Stimulated activated naive B cell treated with anti-CD40 and anti-IgM and Interleukin-4, amounts not matched to agents 10 μg/mL and 1 μg/mL and 100 μg/mL, for 72 hours (primary cell): ENCODE measurements at places on chromosomes 12 and 14.

GRCh38 chr14:77674931-77675330 lies 32.9 kb downstream of the ALKBH1 start:
- no peak for DNase-seq
- no peak overlapping the region for H3K27ac ChIP-seq
- peaks cover 56% of the 10 kb centered on the region for H3K36me3 ChIP-seq
- H3K27me3 ChIP-seq: no peaks in the 10 kb centered on the region

GRCh38 chr14:32865827-32866376 lies 72.8 kb upstream of the NPAS3 start:
- no peaks in the 10 kb centered on the region for H3K4me1 ChIP-seq
- no peaks in the 10 kb centered on the region for H3K36me3 ChIP-seq
- H3K4me3 ChIP-seq: no peak overlapping the region
- no peak for DNase-seq
- H3K27ac ChIP-seq: no peak overlapping the region
- no peaks in the 10 kb centered on the region for H3K27me3 ChIP-seq

- no peaks in the 10 kb centered on the region for H3K36me3 ChIP-seq
- H3K4me1 ChIP-seq: peaks cover 11% of the 10 kb centered on the region
- no peak for DNase-seq
- no peak overlapping the region for H3K27ac ChIP-seq
- no peak overlapping the region for H3K4me3 ChIP-seq
Observed at GRCh38 chr12:5453466-5453865, 21.6 kb downstream of the NTF3 start.

GRCh38 chr12:6635856-6636531 lies at the start of gene LPAR5:
TSS of gene LPAR5 (minus strand) at chr12:6635959. CDS start at chr12:6621248, 14,711 bp downstream.
- peaks cover 15% of the 10 kb centered on the region for H3K36me3 ChIP-seq
- no peaks in the 10 kb centered on the region for H3K27me3 ChIP-seq
- peak within 1 kb of the TSS; percentile 97 for H3K27ac ChIP-seq
- peaks cover 58% of the 10 kb centered on the region for H3K4me1 ChIP-seq
- DNase-seq: peak; percentile 76
- peak within 1 kb of the TSS; percentile 96 for H3K4me3 ChIP-seq

- peaks cover 5% of the 10 kb centered on the region for H3K27me3 ChIP-seq
- H3K4me1 ChIP-seq: no peaks in the 10 kb centered on the region
- no peak overlapping the region for H3K27ac ChIP-seq
- no peak for DNase-seq
Observed at GRCh38 chr12:130649101-130650045, 66.7 kb downstream of the RIMBP2 start.

- H3K27ac ChIP-seq: no peak overlapping the region
- H3K36me3 ChIP-seq: peaks cover 12% of the 10 kb centered on the region
- DNase-seq: no peak
- no peaks in the 10 kb centered on the region for H3K27me3 ChIP-seq
- peaks cover 56% of the 10 kb centered on the region for H3K4me1 ChIP-seq
Observed at GRCh38 chr12:6919588-6919987, 5.2 kb downstream of the ENO2 start.

DNA sequence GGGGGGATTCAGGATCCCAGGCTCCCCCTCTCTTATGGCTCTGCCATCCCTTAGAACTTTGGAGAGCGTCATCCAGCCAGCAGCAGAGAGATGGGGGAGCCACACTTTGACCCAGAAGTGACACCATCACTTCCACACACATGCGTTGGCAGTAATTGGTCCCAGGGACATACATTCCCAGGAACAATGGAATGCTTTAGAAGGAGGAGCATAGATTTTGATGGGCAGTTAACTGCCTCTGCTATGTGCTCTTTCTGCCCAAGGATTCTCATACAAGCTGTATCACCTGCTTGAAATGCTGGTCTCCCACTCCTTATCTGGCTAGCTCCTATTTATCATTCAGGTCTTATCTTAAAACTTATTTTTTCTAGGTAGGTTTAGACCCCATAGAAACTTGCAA lies 109.0 kb upstream of the RPH3A start:
- H3K4me3 ChIP-seq: no peak overlapping the region
- no peak overlapping the region for H3K27ac ChIP-seq
- no peaks in the 10 kb centered on the region for H3K4me1 ChIP-seq
- H3K36me3 ChIP-seq: no peaks in the 10 kb centered on the region

GRCh38 chr12:49957570-49957967 lies 4.1 kb upstream of the AQP5 start:
- H3K36me3 ChIP-seq: no peaks in the 10 kb centered on the region
- H3K27ac ChIP-seq: no peak overlapping the region
- DNase-seq: no peak
- peaks cover 71% of the 10 kb centered on the region for H3K27me3 ChIP-seq

GRCh38 chr14:68774771-68775613 lies 17.9 kb downstream of the ZFP36L1 start:
- H3K27ac ChIP-seq: no peak overlapping the region
- H3K36me3 ChIP-seq: no peaks in the 10 kb centered on the region
- no peak for DNase-seq
- no peak overlapping the region for H3K4me3 ChIP-seq
- peaks cover 19% of the 10 kb centered on the region for H3K4me1 ChIP-seq

- DNase-seq: no peak
- no peaks in the 10 kb centered on the region for H3K27me3 ChIP-seq
- no peak overlapping the region for H3K4me3 ChIP-seq
- H3K4me1 ChIP-seq: no peaks in the 10 kb centered on the region
Observed at GRCh38 chr14:80636071-80636470, 305.5 kb downstream of the CEP128 start.

- DNase-seq: no peak
- no peaks in the 10 kb centered on the region for H3K27me3 ChIP-seq
- no peak overlapping the region for H3K27ac ChIP-seq
- no peaks in the 10 kb centered on the region for H3K4me1 ChIP-seq
- no peaks in the 10 kb centered on the region for H3K36me3 ChIP-seq
- no peak overlapping the region for H3K4me3 ChIP-seq
Observed at GRCh38 chr14:97920201-97920600, 1123.0 kb downstream of the VRK1 start.

DNA sequence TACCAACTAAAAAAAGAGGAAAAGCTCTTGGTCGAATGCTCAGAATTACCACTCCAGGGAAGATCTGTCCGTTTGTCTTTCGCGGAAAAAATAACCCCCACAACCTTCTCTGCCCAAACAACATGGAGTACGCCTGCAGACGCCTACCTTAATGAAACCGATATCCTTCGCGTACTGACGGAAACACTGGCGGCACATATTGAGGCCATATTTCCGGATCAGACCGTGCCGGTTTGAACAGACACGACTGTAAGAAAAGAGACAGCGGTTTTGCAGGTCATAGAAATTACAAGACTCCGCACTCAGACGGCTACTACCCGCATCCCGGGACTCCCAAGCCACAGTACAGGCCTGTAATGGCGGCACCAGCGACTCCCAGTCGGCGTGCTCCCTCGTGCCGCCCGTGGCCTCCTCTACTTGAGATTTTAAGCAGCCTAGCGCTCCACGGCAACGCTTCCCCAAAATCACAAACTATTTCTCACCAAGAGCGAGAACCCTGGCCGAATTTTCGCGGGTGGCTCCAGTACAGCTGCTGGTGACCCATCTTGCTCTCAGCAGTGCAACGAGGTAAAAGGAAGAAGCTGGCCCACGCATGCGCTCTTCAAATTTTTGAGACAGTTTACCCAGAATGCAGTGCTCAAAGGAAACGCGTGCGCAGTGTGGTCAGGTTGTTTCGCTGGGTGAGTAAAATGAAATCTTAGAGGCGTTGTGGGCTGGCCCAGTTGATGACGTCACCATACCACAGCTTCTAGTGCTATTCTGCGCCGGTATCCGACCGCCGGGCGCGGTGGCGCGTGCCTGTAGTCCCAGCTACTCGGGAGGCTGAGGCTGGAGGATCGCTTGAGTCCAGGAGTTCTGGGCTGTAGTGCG lies at the start of gene RPS29:
TSS of gene RPS29 (minus strand) at position 578 of the 870 bp plus-strand sequence. CDS start at position 544, 34 bp downstream.
- H3K4me1 ChIP-seq: peaks cover 42% of the 10 kb centered on the region
- H3K27me3 ChIP-seq: no peaks in the 10 kb centered on the region
- peaks cover 43% of the 10 kb centered on the region for H3K36me3 ChIP-seq
- peak within 1 kb of the TSS; percentile 100 for H3K27ac ChIP-seq
- DNase-seq: peak; percentile 97
- H3K4me3 ChIP-seq: peak within 1 kb of the TSS; percentile 97

DNA sequence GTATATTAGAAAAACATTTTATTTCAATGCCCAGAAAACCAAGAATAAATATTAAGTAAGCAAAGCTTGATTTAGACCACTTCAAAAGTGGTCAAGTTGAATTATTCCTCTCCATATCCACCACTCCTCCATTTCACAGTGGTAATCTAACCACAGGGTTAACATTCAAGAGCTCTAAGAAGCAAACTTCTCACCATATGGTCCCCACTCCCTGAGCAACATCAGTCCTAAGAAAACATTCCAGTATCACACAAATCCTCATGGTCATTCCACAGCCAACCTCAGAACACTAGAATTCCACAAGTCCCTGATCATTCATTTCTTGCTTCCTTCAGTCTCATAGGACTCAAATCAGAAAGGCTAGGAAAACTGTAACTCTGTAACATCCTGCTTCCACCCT lies 47.9 kb downstream of the ST8SIA1 start:
- H3K4me1 ChIP-seq: peaks cover 8% of the 10 kb centered on the region
- no peaks in the 10 kb centered on the region for H3K36me3 ChIP-seq
- H3K27me3 ChIP-seq: peaks cover 9% of the 10 kb centered on the region
- no peak overlapping the region for H3K27ac ChIP-seq
- no peak overlapping the region for H3K4me3 ChIP-seq

DNA sequence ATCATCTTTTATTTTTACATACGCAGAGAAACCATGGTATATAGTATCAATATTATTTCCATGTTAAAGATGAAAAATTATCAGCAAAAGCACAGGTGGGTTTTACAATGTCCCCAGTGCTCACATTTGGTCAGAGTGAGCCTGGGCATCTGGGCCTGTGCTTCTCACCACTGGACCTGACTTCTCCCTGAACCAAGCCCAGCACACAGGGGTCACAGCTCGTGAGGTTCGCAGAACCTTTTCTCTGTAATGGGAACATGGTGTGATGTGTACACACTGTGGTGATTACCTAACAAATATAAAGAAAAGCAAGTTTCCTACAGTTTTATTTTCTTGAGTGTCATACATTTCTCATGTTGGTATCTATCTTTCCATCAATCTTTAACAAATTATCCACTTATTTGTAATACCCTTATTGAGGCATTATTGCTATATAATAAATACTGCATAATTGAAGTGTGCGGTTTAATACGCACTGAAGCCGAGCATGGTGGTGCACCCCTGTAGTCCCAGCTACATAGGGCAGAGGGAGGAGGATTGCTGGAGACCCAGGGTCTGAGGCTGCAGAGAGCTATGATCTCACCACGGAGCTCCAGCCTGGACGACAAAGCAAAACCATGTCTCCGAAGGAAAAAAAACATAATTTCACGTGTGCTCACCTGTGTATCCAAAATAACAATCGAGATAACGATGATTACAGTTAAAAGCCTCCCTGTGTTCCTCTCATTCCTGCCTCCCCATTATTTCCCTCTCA lies 743.2 kb downstream of the TMEM121 start:
- peak overlapping the region; percentile 7 for H3K4me3 ChIP-seq
- DNase-seq: no peak
- peaks cover 2% of the 10 kb centered on the region for H3K4me1 ChIP-seq
- H3K27ac ChIP-seq: no peak overlapping the region
- H3K27me3 ChIP-seq: no peaks in the 10 kb centered on the region

- H3K27me3 ChIP-seq: no peaks in the 10 kb centered on the region
- peak overlapping the region; percentile 88 for H3K4me3 ChIP-seq
- peak overlapping the region; percentile 93 for H3K27ac ChIP-seq
- no peak for DNase-seq
- peaks cover 20% of the 10 kb centered on the region for H3K36me3 ChIP-seq
Observed at GRCh38 chr14:103561381-103562178, 877 bp downstream of the BAG5 start.

DNA sequence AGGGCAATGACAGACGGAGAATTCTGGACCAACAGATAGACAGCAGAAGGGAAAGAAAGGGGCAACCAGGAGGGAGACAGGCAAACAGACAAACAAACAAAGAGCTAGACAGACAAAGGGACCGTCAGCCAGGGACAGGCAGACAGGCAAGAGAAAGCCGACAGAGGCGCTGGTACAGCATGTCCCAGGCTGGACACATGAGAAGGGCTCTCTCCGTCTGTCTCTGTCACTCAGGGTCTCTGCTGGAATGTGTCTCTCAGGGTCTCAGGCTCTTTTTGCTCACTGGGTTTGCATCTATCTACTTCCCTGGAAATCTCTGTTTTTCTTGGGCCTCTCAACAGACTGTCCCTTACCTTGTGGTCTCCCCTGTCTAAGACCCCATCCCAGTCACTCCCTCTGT lies 8.2 kb upstream of the SMUG1 start:
- peaks cover 27% of the 10 kb centered on the region for H3K4me1 ChIP-seq
- H3K27me3 ChIP-seq: peaks cover 84% of the 10 kb centered on the region
- H3K36me3 ChIP-seq: no peaks in the 10 kb centered on the region
- no peak for DNase-seq
- H3K4me3 ChIP-seq: no peak overlapping the region
- H3K27ac ChIP-seq: no peak overlapping the region

DNA sequence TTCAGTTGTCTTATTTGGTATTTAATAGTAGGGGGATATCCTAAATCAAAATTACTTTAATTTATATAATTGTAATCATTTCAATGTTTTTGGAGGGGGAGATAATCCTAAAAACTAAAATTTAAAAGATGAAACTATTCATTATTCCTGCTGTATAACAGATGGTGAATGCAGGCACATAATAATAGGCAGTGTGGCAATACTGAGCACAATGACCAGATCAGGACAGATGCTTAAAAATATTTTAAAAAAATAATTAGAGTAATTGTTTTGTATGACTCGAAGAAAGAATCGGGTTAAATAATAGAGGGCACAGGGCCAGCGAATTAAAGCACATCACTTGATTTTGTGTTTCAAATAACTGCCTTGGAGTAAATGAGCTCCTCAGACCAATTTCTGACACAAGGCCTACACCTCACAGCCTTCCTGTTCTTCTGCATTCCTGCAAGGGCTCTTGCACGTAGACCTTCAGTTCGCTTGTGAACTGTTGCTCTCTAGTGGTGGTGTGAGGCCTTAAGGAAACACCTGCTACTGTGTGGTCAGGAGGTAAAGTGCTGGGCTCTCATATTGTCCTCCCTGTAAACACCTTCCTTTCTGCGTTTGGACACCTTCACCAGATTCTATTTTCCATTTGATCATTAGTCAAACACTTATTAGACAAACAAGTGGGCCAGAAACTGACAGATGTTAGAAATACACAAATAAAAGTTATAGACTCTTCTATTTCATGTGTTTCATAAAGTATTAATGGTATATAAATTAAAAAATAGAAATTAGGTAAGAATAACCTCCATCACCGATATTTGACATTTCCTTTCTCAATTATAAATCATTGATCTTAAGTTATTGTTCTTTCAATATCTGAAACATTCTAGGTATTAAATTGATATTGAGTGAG lies 29.3 kb upstream of the KLRF1 start:
- DNase-seq: peak; percentile 61
- no peaks in the 10 kb centered on the region for H3K36me3 ChIP-seq
- H3K27me3 ChIP-seq: no peaks in the 10 kb centered on the region
- no peak overlapping the region for H3K27ac ChIP-seq
- H3K4me3 ChIP-seq: no peak overlapping the region
- H3K4me1 ChIP-seq: peaks cover 21% of the 10 kb centered on the region

GRCh38 chr12:6772331-6772695 lies at the start of gene LAG3:
TSS of gene LAG3 (plus strand) at chr12:6772520. CDS start at chr12:6772853, 333 bp downstream.
- H3K36me3 ChIP-seq: no peaks in the 10 kb centered on the region
- no peak for DNase-seq
- peaks cover 30% of the 10 kb centered on the region for H3K4me1 ChIP-seq
- peaks cover 79% of the 10 kb centered on the region for H3K27me3 ChIP-seq

- H3K27ac ChIP-seq: no peak overlapping the region
- H3K36me3 ChIP-seq: no peaks in the 10 kb centered on the region
- no peak for DNase-seq
- no peak overlapping the region for H3K4me3 ChIP-seq
Observed at GRCh38 chr12:94112121-94112520, 36.3 kb upstream of the PLXNC1 start.
